Urinary bladder (tissue), 4 donors: ENCODE measurements at places on chromosomes 3 and 15.

DNA sequence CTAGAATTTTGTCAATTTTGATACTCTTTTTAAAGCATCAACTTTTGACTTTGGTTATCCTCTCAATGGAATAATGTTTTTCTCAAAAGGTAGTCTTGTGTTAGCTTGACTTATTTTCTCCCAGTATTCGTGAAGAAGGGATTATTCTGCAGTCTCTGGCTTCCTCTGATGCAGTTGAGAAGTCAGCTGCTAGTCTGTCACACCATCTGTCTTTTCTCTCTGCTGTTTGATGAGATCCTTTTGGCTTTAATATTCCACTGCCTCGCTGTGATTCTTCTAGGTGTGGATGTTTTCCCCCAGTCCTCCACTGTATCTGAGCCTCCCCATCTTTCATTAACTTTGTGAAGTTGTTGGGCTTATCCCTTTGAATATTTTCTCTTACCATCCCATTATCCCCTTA lies 141.0 kb downstream of the WDR72 start:
- DNase-seq, result no peak

DNA sequence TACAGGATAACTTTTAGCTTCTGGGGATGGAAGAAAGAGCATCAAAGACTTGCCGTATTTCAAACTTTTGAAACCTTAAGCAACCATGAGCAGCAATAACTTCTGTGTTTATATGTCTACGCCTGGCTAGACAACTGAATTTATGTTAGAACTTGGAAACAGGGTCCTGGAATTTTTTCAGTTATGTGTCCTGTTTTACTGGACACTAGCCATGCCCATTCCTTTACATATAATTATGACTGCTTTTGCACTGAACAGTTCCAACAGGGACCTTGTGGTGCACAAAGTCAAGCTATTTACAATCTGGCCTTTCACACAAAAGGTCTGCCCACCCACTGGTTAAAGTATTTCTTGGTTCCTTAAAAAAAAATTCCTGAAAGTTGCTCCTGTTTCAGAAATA lies 37.1 kb downstream of the TJP1 start:
- no peak for DNase-seq

DNA sequence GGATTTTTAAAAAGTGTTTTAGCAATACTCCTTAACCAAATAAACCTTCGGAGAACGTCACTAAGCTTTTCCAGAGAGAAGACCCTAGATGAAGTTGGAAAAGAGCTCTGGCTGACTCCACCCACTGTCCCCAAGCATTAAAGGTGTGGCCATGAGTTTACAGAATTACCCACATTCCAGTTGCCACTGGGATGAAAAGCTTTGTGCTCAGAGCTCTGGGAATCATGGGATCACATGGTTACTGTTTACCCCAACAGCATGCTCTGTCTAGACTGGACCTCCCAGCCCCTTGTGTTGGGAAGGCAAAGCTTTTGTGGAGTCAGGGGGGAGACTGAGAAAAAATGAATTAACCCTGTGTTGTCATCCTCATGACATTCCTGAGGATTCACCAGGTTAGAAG lies 55.3 kb downstream of the CCK start:
- no peak for DNase-seq

- DNase-seq, result no peak
Measured at GRCh38 chr15:100720406-100720967, 118.1 kb downstream of the ASB7 start.

- DNase-seq, result no peak
Measured at GRCh38 chr3:132135628-132136333, 101.0 kb upstream of the CPNE4 start.

DNA sequence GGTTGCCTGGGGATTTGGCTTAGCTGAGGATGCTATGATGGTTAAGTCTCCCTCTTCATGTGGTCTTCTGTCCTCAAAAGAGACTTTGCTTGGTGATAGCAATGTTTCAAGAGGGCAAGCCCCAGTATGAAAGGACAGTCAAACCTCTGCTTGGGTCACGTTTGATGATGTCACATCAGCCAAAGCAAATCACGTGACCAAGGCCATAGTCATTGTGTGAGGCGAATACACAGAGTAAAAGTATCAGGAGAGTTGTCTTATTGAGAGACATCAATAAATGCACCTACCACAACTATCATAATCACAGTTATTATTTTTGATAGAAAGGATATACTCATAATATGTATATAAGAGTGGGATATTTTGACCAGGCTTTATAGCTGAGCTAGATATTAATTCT lies 243.0 kb downstream of the EPHA6 start:
- no peak for DNase-seq

DNA sequence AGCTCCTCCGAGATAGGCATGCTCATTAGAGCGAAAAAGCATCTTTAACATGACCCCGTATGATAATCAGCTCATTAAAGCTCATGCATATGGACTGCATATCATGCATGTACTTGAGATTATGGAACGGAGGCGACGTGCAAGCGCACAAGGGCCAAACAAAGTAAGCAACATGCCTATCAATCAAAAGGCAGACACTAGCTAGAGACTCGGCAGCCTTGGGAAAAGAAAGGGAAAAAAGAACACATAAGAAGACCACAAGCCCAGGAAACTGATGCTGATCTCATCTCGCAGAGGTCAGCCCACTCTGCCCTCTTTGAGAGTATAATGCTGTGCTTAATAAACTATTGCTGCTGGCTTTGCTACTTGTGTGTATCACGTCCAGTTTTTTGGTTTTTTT lies 2.6 kb upstream of the ACOX2 start:
- DNase-seq, result no peak

- no peak for DNase-seq
Measured at GRCh38 chr15:64046421-64047153, at the start of gene DAPK2. TSS of gene DAPK2 (minus strand) at chr15:64046485. CDS start at chr15:64040261, 6,224 bp downstream.

- no peak for DNase-seq
Measured at GRCh38 chr3:138833899-138834595, 681 bp downstream of the PIK3CB start.

DNA sequence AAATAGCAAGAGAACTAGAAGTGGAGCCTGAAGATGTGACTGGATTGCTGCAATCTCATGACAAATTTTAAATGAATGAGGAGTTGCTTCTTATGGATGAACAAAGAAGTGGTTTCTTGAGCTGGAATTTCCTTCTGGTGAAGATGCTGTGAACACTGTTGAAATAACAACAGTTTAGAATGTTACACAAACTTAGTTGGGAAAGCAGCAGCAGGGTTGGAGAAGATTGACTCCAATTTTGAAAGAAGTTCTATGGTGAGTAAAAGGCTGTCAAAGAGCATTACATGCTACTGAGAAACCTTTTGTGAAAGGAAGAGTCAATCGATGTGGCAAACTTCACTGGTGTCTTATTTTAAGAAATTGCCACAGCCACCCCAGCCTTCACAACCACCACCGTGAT lies 220.9 kb upstream of the LRRFIP2 start:
- no peak for DNase-seq

DNA sequence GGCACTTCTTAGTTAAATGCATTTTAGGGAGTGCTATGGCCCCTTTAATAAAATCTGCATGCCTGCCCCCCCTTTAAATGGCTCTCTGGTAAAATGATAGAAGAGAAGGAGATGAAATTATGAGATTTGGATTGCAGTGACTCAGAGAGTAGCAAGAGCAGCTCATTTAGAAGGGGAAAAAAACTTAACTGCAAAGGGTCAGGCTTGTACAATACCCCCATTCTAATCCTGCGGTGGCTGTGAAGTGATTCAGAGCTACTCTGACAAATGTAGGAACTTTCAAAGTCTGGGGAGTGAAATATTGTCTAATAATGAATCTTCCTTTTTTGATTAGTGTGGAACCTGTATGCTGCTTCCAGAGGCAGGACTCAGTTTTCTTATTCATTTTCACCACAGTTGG lies 44.1 kb upstream of the TBC1D23 start:
- DNase-seq, result no peak

- DNase-seq, result no peak
Measured at GRCh38 chr15:40446144-40446543, 5.4 kb downstream of the BAHD1 start.

DNA sequence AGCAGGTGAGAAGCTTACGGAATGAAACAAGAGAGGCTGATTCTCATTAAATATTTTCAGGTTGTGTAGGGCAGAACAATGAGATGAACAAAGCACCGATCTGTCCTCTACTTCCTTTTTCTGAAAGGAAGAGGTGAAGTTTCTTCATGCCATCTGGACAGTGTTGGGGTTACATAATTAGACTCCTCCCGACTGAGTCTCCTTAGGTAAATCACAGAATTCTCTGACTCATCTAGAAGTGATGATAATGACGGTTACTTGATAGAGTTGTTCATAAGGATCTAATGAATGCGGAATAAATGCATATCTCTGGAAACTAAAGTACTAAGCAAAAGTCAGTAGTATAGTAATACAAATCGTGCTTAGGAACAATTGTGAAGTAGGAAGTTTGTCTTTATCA lies 21.2 kb downstream of the CRTC3 start:
- DNase-seq, result no peak

- no peak for DNase-seq
Measured at GRCh38 chr3:73513260-73513659, 111.5 kb downstream of the PDZRN3 start.

- no peak for DNase-seq
Measured at GRCh38 chr15:66681395-66681794, 20.6 kb upstream of the SMAD6 start.

GRCh38 chr15:45684533-45684932 lies 49.7 kb downstream of the SQOR start:
- DNase-seq, result no peak

DNA sequence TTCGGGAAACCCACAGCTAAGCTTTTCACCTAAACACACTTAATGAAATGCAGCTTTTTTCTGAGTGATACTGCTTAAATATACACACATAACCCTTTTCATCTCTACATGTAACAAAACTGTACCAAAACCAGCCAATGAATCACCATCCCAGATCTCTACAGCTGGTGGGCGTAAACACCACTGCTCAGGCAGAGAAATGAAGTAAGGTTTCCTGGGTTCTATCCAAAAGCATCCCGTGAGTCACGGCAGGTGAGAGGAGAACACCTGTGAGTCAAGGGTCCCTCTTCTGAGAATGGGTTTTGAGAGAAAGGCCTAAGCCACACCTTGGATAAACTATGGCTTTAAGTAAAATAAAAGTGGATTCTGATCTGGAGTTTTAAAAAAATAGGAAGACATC lies 2.6 kb downstream of the CLDN1 start:
- no peak for DNase-seq

DNA sequence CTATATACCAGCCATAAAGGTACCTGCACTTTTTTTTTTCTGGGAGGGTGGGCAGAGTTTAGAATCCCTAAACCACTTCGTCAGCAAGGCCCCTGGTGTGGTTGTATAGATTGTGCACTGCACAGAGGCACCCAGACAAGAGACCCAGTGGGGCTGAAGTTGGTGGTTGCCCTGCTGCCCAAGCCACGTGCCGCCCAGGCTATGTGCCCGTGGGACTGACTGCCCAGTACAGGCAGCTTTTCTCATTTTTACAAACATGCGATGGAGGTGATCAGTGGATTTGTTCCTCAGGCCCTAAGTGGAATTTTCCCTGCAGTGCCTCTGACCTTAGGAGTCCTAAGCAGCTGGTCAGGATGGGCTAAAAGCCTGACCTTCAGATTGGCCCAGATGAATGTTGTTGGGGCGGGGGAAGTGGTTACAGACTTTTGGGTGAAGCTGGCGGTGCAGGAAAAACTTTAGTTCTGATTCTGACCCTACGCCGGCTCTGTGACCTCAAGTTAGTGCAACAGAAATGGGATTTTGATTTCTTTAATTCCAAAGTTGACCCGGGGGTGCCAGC lies 34.9 kb upstream of the LIMD1 start:
- no peak for DNase-seq

- DNase-seq, result no peak
Measured at GRCh38 chr15:42270551-42270950, 2.5 kb upstream of the GANC start.
